SK-N-SH (cell line): ENCODE measurements at places on chromosomes 7 and 10. TPM values are rescaled to one million over a fixed set of nuclear protein-coding genes. Genes with fewer than 3 reads are reported as not detected.
A peak's percentile ranks its signal among the peaks of the same experiment; 100 is the strongest.

DNA sequence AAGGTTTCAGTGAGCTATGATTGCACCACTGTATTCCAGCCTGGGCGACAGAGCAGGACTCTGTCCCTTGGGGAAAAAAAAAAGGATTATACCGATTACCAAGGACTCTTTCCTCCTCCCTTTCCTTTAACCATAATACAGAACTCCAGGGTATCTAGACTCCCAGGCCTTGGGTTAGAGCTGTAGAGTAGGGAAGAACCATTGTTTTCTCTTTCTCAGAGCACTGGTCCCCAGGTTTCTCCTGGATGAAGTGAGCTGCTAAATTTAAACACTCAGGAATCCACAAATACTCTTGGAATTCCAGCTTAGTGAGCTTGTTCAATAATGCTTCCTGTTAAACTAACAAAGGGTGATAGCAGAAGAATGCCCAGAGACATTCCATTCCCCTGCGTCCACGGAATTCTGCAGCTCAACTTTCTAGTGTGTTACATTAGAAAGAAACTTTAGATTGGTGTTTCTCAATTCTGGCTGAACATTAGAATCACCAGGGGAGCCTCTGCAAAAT lies 14.6 kb upstream of the RPEL1 start:
- H3K4me1 ChIP-seq, result no peaks in the 10 kb centered on the region
- DNase-seq, result no peak
- H3K36me3 ChIP-seq, result no peaks in the 10 kb centered on the region
- H3K27me3 ChIP-seq, result no peaks in the 10 kb centered on the region
- H3K4me3 ChIP-seq, result no peak overlapping the region
- peak overlapping the region; percentile 91 for H3K27ac ChIP-seq

DNA sequence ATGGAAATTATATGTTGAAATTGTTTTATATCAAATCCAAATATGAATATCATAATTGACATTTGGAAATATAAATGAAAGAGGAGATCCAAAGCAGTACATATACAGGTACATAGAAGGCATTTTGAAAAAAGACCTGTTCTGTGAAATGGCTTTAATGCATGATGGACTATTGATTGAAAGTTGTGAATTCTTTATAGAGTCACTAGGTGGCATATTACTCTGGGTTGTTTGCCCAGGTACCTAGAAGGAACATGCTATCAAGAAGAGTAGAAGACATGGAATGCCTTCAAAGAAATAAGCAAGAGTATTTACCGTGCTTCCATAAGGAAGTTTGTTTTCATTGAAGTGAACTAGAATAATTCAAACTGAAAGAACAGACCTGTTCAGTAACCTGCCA lies 160.0 kb upstream of the ANK3 start:
- no peaks in the 10 kb centered on the region for H3K36me3 ChIP-seq
- H3K27ac ChIP-seq, result no peak overlapping the region
- DNase-seq, result no peak
- H3K4me3 ChIP-seq, result no peak overlapping the region
- H3K27me3 ChIP-seq, result no peaks in the 10 kb centered on the region

The ARHGEF5 gene
- 0.02 and 0.07 TPM in 2 replicates for polyA plus RNA-seq

DNA sequence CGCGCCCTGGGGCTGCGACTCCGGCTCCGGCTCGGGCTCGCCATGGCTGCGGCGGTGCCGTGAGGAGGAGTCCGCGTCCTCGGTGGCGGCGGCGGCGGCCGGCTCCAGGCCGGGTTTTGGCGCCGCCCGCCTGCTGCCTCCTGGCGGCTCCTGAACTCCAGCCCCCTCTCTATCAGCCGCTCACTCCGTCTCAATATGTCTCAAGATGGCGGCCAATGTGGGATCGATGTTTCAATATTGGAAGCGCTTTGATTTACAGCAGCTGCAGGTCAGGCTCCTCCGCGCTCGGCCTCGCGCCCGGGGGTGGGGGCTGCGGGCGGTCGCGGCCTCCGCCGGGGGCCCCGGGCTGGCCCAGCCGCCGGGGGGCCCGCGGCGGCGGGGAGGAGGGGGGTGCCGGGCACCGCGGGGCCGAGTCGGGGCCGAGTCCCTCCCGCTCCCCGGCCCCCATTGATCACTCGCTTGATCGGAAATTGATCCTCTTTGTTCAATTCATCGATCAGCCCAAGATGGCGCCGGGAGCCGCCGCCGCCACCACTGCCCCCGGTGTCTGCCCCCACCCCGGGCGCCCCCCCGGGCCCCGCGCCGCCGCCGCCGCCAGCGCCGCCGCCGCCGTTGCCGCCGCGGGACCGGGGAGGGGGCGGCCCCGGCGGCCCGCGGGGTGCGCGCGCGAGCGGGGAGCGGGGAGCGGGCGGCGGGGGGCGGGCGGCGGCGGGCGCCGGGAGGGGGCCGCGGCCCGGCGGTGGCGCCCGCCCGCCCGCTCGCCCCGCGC lies 1.4 kb upstream of the CUX1 start:
- H3K4me1 ChIP-seq, result peaks cover 18% of the 10 kb centered on the region; the same call in 1 of the 2 replicates
- no peaks in the 10 kb centered on the region for H3K27me3 ChIP-seq
- DNase-seq, result peak; percentile 97
- H3K4me3 ChIP-seq, result peak overlapping the region; percentile 53

The AKR1D1 gene
- not detected in 2 replicates for polyA plus RNA-seq

DNA sequence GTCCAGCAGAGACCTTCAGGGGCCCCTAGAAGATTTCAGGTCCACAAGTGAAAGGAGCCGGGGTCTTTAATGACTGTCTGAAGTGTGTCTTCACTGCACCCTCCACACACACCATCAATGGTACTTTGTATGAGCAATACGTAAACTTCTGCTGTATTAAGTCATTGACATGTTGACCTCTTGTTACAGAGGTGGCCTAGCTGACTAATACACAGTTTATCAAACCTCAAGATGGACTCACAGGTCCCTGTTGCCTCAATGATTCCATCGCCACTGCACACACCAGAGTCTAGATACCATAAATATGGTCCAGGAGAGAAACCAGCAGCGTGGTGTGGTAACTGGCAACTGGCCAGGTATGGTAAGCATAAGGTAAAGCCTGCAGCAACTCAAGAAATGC lies 19.5 kb downstream of the KCNMA1 start:
- peaks cover 3% of the 10 kb centered on the region; the same call in 1 of the 2 replicates for H3K36me3 ChIP-seq
- DNase-seq, result no peak
- H3K27me3 ChIP-seq, result no peaks in the 10 kb centered on the region
- no peak overlapping the region for H3K4me3 ChIP-seq
- H3K4me1 ChIP-seq, result no peaks in the 10 kb centered on the region

The KAZALD1 gene
- polyA plus RNA-seq, result 1.9 and 3.0 TPM in 2 replicates

The GJC3 gene
- not detected in 2 replicates for polyA plus RNA-seq

- peaks cover 30% of the 10 kb centered on the region for H3K4me1 ChIP-seq
- H3K4me3 ChIP-seq, result no peak overlapping the region
- H3K27ac ChIP-seq, result peak overlapping the region; percentile 2; the same call in 1 of the 2 replicates
These were observed 26.1 kb downstream of the CREB3L2 start for GRCh38 chr7:137975768-137976167.

DNA sequence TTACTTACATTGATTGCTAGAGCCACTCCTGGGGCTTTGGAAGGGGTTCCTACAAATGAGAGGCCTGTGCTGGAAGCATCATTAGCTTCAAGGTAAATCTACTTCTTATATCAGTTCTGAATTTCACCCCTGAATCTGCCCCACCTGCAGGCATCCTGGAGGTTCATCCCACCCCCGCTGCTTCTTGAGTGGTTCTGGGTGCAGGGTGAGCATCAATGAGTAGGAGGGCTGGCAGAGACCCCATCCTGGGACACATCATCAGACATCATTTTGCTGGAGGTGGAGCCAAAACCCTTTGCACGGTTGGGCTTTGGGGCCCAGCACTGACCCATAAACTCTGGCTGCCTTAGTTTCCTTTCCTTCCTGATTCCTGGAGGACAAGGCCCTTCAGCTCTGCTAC lies 143.7 kb downstream of the PTPN20 start:
- no peak overlapping the region for H3K4me3 ChIP-seq
- no peaks in the 10 kb centered on the region; the same call in 1 of the 2 replicates for H3K27me3 ChIP-seq
- no peak for DNase-seq

The ZNF239 gene
- polyA plus RNA-seq, result 11.4 and 18.9 TPM in 2 replicates

The PHYHIPL gene
- 0.44 and 1.6 TPM in 2 replicates for polyA plus RNA-seq

The AKR1C8 gene
- polyA plus RNA-seq, result not detected in 2 replicates

The ZCWPW1 gene
- polyA plus RNA-seq, result 3.4 and 4.1 TPM in 2 replicates

- H3K4me1 ChIP-seq, result no peaks in the 10 kb centered on the region
- no peak overlapping the region for H3K4me3 ChIP-seq
- H3K27ac ChIP-seq, result no peak overlapping the region
- no peaks in the 10 kb centered on the region for H3K36me3 ChIP-seq
- H3K27me3 ChIP-seq, result no peaks in the 10 kb centered on the region
These were observed 66.3 kb upstream of the AGK start for GRCh38 chr7:141484907-141485306.
